Activated T-cell treated with anti-CD3 and anti-CD28 coated beads for 4 hours (primary cell): ENCODE measurements at places on chromosomes 3 and 15.

- DNase-seq: no peak
Measured at GRCh38 chr15:67585681-67586080, 43.2 kb downstream of the MAP2K5 start.

- no peak for DNase-seq
Measured at GRCh38 chr3:9247361-9247940, 2.0 kb downstream of the SRGAP3 start.

- DNase-seq: no peak
Measured at GRCh38 chr15:33309602-33310276, 1.0 kb upstream of the RYR3 start.

DNA sequence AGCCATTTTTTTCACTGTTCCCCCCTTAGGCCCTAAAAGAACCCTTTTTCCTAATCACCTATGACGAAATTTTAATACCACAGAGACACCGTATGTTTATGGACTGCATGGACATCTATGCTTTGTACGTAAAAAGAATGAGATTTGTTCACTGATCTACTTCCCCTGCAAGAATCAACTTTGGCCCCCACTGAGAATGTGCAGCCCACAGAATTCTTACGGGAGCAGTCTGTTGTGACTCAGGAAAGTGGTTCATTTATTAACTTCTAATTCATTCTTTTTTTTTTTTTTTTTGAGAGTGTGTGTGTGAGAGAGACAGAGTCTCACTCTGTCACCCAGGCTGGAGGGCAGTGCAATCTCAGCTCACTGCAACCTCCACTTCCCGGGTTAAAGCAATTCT, 17.6 kb downstream of the EIF4E3 start:
- DNase-seq: no peak

- DNase-seq: no peak
Measured at GRCh38 chr3:37457378-37458065, 283.1 kb upstream of the LRRFIP2 start.

GRCh38 chr3:114126461-114126860, 52.4 kb downstream of the DRD3 start:
- no peak for DNase-seq

DNA sequence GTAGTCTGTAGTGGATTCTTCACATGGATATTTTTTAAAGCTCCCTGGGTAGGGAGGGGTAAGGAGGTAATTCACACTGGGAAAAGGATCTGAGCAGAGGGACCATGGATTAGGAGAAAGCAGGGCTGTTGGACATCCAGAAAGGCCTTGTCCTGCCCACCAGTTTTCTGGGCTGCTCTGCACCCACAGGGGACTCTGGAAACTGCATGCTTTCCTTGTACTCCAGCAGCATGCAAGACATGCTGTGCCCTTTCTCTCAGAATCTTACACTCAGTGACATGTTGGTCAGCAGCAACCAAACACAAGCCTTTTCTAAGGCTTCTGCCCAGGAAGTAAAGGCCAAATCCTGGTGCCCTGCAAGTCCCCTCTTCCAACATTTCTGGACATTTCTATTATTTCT, 2.5 kb upstream of the FBN1 start:
- no peak for DNase-seq

DNA sequence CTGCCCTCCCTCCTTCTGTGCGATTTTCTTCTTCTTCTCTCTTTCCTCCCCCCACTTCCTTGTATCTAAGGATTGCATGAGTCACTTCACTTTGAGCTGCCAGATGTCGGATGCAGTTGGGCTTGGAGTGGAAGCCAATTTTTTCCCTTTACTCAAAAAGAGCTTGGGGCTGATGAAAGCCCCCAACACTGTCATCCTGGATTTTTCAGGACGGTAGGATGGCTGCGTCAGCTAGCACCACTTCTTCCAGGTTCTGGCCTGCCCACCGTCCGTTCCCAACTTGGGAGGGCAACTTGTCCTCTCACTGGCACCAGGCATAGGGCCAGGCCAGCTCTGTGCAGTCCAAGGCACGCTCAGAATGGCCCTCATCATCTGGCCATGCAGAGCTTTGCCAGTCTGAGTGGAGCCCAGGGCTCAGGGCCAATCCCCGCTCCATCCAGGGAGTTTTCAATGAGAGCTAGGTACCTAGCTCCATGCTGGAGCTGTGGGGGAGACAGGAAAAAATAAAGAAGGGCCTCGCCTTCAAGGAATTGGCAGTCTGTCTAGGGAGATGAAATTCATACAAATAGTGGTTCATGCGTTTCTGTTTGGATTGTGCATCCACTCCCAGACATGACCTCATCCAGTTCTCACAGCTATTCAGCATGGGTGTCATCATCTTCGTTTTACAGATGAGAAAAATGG, 47.7 kb upstream of the INSYN1 start:
- DNase-seq: no peak

- DNase-seq: no peak
Measured at GRCh38 chr3:32705232-32705631, 20.2 kb downstream of the CNOT10 start.

DNA sequence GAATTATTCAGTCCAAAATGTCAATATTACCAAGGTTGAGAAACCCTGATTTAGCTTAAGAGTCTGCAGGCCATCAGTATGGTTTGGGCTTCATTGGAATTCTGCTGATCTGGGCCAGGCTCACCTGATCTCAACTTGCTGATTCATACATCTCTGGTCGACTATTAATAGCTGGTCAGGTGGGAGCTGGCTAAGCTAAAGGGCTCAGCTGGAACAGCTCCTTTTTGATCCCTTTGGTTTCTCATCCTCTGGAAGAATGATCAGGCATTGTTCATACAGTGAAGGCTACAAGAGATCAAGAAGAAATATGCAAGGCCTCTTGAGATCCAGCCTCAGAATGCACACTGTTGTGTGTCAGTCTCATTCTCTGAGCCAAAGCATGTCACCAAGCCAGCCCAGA, 123.3 kb upstream of the MME start:
- no peak for DNase-seq

- no peak for DNase-seq
Measured at GRCh38 chr3:70256566-70256965, 55.9 kb downstream of the MDFIC2 start.

DNA sequence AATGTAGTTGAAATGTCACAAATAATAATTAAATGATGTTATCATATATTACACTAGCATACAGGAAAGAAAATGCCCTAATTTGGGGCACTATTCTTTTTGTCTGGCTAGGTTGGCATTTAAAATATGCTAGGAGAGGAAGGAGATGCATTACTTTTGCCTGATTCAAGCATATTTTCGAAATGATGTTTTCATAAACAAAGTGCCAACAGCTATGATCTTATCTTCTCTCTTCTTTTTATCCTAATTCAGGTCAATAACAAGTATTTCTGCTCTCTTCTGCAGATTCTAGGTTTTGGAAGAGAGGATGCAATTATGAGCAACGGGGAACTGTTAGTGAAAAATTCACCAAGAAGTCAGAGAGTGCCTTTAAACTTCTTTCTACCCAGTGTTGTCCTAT, 55.8 kb upstream of the NR2F2 start:
- no peak for DNase-seq

DNA sequence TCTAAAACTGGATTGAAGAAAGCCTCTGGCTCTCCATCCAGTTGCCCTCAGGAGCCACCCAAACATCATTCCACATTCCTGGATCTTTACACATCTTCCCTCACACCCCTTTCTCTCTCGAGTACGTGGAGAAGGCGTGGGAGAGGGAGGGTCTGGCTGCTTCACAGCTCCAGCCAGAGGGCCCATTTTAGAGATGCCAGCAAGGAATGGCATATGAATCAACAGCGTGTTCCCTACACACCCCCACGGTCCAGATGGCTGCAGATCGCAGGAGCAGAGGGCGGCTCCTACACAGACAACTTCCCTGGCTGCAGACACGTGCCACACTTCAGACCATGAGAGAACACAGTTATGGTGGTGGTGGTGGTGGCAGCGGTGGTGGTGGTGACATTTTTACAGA, 280.1 kb downstream of the ERC2 start:
- DNase-seq: no peak

DNA sequence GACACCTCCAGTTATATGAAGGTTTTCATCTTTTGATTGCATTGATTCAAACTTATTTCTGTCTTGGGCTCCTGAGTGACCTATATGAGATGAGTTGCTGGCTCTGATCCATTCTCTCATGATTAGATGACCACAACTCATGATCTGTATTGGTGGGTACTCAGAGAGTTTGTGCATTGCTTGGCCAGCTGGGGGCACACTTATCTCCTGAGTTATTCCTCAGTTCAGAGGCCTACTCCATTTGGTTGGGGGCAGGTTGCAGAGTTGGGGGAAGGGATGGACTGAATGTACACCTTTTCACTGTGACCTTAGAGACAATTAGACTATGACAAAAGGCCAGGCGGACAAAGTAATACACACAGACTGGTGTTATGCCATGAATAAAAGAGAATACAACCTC, 166.2 kb upstream of the SEMA6D start:
- DNase-seq: no peak

DNA sequence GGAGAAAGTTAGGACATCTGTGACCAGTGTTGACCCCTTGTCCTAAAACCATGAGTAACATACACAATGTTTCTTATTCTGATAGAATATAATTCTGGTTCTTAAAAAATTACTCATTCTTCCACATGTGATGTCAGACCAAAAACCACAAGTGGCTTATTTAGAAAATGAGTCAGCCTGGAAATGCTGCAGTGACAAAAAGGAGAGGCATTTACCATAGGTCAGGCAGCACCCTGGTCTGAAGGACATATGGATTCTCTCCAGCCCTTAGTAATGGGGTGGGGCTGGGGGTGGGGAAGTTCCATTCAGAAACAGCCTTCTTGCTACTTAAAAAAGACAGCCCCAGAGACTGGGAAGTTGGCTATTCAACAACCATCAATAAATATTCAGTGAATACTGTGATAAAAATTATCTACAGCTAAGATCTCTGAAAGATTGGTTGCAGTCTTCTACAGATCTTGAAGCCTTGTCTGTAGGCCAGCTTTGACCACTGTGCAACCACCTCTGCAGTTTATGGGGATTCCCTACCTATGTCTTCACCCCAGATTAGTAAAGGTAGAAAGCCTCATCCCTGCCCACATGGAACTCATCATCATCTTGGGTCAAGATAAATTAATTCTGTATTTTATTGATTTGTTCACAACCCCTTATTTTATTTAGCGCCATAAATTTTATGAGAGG, 34.9 kb upstream of the TIMP4 start:
- no peak for DNase-seq

DNA sequence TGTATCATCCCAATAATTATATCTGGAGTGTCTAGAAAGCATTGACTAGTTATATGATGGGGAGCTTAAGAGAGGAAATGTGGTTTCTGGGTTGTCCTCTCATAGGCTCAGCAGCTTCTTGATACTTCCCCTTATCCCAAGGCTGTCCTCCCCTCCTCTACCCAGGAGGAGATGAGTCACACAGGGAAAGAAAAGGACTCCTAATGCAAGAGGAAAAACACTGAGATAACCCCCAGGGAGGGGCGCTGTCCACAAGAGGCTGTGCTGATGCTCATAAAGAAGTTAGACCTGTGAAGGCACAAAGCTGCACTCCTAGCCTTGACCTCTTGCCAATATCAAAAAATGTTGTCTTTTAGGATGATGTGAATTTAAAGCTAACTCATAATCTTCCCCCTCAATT, 28.8 kb upstream of the GYG1 start:
- no peak for DNase-seq

- DNase-seq: no peak
Measured at GRCh38 chr3:61181874-61182273, 69.4 kb downstream of the FHIT start.

DNA sequence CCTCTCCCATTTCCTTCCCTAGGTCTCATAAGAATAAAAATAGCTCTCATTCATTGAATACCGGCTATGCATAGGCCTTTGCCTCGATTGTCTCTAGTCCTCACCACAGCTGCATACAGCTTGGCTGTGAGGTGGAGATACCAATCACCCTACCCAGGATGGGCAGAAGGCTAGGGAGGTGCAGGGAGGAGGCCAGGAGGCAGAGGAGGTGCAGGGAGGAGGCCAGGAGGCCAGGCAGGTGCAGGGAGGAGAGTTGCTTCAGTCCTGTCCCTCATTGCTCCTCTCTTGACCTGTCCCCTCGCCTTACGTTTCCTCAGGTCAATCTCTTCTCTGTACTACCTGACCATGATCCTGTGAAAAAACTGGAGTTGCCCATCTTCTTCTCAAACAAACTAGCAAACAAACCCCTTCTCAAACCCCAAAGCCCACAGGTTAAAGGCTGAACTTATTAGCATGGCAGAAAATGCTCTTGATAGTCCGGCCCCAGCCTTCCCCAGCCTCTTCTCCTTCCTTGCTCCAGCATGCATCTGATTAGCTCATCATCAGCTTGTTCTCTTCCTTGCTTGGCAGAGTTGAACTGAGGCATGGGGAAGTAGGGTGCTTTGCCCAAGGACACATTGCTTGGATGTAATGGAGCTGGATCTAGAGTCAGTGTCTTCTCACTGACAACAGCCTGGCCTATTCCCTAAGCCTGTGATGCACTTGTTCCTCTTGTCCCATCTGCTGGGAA, 15.8 kb downstream of the PODXL2 start:
- no peak for DNase-seq

DNA sequence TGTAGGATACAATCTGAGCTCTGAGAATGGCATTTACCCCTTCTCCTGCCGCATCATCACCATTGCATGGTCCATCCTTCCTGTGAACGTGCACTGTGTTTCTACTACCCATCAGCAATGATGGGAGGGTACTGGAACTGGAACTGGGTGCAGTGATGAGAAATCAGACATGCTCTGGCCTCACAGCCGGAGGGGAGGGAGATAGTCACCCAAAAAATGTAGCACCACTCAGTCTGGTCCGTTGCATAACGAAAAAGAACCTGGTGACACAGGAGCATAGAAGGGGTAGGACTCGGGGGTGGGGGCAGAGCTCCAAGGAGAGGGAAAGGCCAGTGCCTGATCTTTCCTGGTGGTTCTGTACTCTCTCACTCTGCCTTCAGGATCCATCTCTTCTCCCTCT, 205.0 kb downstream of the RPLP1 start:
- DNase-seq: no peak

DNA sequence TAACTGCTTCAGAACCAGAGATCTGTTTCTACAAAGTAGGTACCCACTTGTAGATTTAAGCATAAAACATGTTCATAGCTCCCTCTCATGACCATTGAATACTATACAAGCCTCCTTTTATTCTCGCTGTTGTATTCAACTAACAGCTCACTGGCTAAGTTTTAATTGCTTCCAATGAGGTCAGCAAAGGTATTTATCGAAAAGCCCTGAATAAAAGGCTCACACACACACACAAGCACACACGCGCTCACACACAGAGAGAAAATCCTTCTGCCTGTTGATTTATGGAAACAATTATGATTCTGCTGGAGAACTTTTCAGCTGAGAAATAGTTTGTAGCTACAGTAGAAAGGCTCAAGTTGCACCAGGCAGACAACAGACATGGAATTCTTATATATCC, at the start of gene FGF7:
Gene FGF7 (plus strand): TSS at position 222 of the 400 bp plus-strand sequence. CDS start 1,056 bp downstream, outside the sequence.
- DNase-seq: no peak

- DNase-seq: no peak
Measured at GRCh38 chr3:57701781-57702180, 8.9 kb upstream of the DENND6A start.

DNA sequence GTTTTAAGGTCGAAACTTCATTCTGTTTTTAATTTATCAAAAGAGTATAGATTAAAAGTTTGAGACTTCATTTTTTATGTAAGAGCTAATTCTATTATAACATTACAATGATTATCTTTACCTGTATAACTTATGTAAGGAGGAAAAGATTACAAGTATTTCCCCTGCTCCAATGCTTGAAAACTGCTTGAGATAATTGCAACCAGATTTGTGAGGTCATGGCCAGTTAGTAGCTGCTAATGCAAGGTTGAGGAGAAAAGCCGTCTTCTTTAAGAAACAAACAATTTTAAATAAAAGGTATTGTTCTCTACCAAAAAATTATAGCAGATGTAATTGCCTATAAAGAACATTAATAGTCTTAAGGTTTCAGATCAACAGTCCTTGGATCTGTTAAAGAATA, 208.3 kb upstream of the UBE2E2 start:
- no peak for DNase-seq
